ENCODE measurements at places on chromosomes 16 and 17.
A peak's percentile ranks its signal among the peaks of the same experiment; 100 is the strongest.

GRCh38 chr16:54241525-54241924 lies 45.1 kb downstream of the IRX3 start:
- no peak for DNase-seq

GRCh38 chr16:2904922-2905240 lies 6.8 kb upstream of the FLYWCH1 start:
- DNase-seq = no peak

GRCh38 chr17:82188001-82188961 lies 24.4 kb downstream of the CCDC57 start:
- DNase-seq = no peak

DNA sequence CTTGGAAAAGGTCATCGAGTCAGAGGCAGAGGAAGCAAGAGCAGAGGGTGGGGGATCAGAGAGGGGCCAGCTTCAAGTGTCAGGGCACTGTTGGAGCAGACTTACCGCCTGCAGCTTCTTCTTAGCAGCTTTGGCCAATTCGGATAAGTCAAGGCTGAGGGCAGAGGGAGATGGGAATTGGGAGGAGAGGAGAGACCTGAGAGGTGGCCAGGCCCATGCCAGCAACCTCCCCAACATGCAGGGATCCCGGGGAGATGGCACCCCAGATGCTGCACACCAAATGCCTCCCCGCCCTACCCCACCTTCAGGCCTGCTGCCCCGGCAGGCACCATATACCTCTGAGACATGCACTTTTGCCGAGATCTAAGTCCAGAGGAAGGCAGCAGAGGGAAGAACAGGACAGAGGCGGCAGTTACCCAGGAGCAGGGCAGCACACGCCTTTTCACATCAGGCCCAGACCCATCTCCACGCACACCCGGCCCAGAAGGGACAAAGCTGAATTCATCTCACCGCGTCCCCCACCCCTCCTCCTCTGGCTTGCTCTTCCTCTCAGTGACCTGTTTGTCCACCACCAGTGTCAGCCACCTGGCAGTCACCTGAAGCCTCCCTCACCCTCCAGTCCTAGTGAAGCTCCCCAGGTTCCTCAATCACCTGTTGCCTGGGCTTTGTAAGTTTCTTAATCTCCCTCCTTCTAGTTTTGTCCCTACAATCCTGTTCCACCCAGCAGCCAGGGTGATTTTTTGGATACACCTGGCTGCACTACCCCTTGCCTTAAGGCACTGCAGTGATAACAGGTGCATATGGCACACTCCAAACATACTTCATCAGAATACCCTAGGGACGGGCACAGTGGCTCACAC lies 10.4 kb downstream of the TP53I13 start:
- DNase-seq = no peak

GRCh38 chr16:12703935-12704334 lies 99.8 kb downstream of the CPPED1 start:
- no peak for DNase-seq

DNA sequence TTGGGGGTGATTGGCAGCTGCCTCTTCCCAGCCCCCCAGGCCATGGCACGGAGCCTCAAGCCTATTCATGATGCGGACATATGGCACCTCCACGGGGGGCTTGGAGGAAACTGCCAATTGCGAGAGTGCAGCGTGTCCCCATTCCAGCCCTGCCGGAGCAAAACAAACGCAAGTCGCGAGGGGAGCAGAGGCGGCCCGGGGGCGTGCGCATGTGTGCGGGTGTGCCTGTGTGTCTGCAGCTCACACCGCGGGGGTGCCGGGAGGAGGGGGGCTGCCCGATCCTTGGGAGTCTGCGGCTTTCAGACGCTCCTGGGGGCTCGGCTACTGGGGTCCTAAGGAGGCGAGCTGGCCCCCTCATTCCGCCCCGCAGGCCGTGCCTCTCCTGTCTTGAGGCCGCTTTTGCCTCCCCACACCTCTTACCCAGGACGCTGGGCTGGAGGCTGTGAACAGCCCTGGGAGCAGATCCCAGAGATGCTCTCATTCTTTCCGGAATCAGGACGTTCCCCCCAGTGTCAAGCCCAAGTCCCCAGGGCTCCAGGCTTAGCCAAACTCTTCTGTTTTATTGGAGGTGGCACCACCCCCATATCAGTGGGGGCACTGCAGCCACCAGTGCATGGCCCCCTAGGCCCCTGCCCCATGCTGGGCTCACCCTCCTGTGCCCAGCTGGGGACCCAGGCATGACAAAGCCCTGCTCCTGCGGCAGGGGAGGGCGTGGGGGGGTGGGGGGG lies 29.1 kb downstream of the ENDOV start:
- no peak for DNase-seq

- DNase-seq = no peak
Measured at GRCh38 chr17:75475144-75475835, 18.9 kb downstream of the TMEM94 start.

- no peak for DNase-seq
Measured at GRCh38 chr16:85326113-85326793, 214.0 kb upstream of the CIBAR2 start.

DNA sequence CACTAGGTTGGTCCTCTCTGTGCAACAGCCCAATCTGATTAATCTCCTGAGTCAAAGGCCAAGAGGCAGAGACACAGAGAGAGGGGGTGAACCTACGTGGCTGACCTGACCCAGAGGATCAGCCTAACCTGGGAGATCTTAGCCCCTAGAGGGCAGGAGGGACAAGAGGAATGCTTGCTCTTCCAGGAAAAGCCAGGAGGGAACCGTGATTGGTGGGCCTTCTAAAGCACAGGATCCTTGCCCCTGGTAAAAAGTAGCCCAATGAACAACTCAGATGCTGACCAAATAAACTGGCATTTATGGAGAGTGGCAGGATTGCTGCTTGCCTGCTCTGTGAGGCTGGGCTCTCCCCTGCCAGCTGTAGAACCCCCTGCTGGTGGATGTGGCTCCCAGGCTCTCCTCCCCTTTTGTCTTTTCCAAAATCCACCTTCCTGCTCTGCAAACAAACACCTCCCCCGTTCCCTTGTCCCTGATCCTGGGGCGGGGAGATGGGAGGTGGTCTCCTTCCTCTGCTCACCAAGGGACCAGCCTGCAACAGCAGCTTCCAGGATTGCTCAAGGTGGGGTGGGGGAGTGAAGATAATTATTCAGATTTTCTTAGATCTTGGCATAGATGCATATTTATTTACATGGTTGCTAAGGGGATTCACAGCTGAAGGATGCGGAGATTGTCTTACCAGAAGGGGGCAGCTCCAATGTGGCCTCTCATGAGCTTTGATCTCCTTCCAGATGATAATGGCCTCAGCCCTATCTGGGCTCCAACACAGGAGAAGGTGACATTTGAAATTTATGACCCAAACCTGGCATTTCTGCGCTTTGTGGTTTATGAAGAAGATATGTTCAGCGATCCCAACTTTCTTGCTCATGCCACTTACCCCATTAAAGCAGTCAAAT lies 71.9 kb downstream of the SDR42E1 start:
- DNase-seq = no peak

DNA sequence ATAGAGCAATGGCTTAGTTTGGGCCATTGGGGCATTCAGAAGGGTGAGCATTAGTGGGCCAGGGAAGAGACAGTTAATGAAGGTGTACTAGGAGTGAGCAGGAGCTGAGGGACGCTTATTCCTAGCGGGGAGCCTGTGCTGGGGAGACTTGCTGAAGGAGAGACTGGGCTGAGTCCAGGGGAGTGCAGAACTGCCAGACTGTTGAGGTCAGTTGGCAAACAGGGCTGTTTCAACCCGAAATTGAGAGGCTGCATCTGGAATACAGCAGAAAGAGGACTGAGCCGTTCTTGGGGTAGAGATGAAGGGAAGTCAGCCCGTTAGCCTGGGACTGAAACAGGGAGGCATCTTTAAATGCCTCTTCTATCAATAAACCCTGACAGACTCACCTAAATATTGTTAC lies 33.2 kb downstream of the MAP2K6 start:
- DNase-seq = no peak

- DNase-seq = no peak
Measured at GRCh38 chr17:43332230-43332629, 66.6 kb upstream of the ARL4D start.

DNA sequence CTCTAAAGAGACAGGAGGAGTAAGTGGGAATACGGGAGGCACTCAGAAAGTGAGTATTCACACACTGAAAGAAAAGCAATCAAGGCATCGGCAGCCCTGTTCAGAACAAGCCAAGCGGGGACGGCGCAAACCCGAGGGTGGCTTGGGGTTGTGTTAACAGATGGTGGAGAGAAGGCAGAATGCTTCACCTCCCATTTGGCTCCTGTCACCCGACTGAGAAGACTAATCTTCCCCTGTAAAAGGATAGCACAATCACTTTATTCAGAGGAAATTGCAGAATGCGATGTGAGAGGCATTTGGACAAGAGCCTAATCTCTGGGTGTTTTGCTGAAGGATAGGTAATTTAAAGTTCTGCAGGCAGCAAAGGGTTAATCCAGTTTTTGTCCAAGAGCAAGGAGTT lies 119.3 kb upstream of the WSCD1 start:
- no peak for DNase-seq

- DNase-seq = no peak
Measured at GRCh38 chr17:13378361-13378760, 223.4 kb downstream of the HS3ST3A1 start.

DNA sequence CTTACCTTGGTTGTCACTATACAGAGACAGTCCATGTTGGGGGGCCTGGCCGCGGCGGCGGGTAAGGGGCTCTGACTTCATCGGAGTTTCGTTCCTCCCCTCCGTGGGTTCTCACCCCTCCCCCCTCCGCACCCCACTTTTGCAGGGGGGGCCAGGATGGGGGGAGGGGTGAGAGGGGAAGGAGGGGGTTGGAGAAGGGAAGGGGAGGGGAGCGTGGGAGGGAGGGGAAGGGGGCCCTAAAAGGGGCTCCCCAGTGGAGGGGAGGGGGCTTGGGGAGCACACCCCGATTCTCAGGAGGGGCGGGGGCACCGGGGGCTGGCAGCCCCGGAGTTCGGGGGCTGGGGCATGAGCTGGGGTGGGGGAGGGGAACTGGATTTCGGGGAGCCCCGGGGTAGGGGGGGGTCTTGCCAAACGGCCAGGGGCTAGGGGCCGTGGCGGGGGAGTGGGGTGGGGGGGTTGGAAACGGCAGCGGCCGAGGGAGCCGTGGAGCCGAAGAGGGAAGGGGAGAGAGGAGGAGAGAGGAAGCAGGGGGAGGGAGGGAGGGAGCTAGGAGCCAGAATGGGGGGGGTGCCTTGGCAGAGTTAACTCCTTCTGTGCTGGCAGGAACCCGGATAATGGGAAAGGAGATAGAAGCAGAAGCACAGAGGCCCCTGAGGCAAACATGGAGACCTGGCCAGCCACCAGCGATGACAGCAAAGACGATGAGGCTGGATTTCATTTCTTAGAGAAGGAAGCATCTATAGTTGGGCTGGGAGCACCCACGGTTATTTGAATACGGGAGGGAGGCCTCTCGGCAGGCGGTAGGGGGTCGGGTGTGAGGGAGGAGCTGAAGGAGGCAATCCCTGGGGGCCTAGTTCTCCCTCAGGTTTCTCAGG lies 2.3 kb downstream of the DLG4 start:
- no peak for DNase-seq

DNA sequence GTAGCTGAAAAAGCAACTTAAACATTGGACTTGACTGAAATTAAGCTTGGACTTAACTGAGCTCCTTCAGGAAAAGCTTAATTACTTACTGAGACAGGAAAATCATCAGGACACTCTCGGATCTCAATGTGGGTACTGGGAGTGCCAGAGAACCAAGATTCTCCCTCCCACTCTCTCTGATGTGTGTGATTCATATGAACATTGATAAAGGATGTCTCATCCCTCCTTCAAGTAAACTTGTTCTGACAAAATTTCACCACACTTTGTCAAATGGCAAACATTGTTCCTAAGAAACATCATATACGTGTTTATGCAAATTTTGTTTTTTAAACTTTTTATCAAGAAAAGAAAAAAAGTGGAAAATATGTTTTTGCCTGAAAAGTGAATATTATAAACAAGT lies 4.1 kb upstream of the SLFN5 start:
- DNase-seq = no peak

DNA sequence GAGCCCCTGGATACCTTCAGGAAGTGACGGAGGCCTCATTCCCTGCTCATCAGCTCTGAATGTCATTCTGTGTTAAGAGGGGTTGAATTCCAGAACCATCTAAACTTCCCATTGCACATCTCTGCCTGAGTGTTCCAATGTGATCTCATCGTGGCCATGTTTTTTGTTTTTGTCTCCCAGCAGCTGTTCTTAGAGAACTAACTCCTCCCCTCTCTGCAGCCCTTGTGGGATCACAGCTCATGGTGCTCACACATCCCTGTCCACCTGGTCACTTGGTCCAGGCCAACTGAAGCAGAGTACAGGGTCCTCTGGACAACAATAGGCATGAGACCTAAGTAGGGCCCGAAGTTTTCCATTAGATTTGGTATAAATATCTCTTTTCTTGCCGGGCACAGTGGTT lies 6.0 kb upstream of the SYT17 start:
- DNase-seq = no peak

- no peak for DNase-seq
Measured at GRCh38 chr16:72794319-72794718, 253.6 kb downstream of the ZFHX3 start.

GRCh38 chr16:14486520-14487303 lies 143.3 kb downstream of the PARN start:
- no peak for DNase-seq

- DNase-seq = no peak
Measured at GRCh38 chr16:79188115-79188738, 412.3 kb downstream of the MAF start.

DNA sequence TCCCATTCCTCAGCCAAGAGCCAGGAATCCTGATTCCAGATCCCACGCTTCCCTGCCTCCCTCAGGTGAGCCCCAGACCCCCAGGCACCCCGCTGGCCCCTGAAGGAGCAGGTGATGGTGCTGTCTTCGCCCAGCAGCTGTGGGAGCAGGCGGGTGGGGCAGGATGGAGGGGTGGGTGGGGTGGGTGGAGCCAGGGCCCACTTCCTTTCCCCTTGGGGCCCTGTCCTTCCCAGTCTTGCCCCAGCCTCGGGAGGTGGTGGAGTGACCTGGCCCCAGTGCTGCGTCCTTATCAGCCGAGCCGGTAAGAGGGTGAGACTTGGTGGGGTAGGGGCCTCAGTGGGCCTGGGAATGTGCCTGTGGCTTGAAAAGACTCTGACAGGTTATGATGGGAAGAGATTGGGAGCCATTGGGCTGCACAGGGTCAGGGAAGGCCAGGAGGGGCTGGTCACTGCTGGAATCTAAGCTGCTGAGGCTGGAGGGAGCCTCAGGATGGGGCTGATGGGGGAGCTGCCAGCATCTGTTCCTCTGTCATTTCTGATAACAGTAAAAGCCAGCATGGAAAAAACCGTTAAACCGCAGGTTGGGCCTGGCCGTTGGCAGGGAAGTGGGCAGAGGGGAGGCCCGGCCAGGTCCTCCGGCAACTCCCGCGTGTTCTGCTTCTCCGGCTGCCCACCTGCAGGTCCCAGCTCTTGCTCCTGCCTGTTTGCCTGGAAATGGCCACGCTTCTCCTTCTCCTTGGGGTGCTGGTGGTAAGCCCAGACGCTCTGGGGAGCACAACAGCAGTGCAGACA lies at the start of gene SPN:
TSS of gene SPN (plus strand) at position 232 of the 791 bp plus-strand sequence. CDS start at position 714, 482 bp downstream.
- peak; percentile 84 for DNase-seq

DNA sequence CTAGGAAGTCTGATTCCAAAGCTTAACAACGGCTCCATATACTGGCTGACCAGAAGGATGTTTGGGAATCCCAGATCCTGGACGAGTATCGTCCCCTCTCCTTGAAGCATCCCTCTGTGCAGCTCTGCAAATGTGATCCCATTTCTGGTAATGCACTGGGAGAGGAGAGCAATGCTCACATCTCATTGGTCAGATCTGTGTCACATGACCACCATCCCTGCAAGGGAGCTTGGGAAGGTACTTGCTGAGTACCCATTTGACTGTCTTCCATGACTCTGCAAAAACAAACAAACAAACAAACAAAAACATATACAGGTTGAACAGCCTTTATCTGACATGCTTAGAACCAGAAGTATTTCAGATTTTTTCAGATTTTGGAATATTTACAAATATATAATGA lies 41.9 kb upstream of the KDM8 start:
- no peak for DNase-seq

- no peak for DNase-seq
Measured at GRCh38 chr17:5819396-5819795, 235.1 kb upstream of the NLRP1 start.

Measured in GM10248 (cell line).